Karpas-422 (cell line): ENCODE measurements at places on chromosomes 4 and X. TPM values are rescaled to one million over a fixed set of nuclear protein-coding genes. Genes with fewer than 3 reads are reported as not detected.

Gene TMPRSS11D
- not detected in 2 replicates for total RNA-seq

Gene FRMD7
- not detected in 2 replicates for total RNA-seq

Gene ATXN3L
- not detected in 2 replicates for total RNA-seq

Gene ERAS
- not detected in 2 replicates for total RNA-seq

Gene MSL3
- total RNA-seq = 36.6 and 69.2 TPM in 2 replicates

Gene AMBN
- not detected in 2 replicates for total RNA-seq

Gene DRD5
- not detected in 2 replicates for total RNA-seq

Gene SLC38A5
- total RNA-seq = not detected in 2 replicates

Gene BEND4
- total RNA-seq = not detected in 2 replicates

DNA sequence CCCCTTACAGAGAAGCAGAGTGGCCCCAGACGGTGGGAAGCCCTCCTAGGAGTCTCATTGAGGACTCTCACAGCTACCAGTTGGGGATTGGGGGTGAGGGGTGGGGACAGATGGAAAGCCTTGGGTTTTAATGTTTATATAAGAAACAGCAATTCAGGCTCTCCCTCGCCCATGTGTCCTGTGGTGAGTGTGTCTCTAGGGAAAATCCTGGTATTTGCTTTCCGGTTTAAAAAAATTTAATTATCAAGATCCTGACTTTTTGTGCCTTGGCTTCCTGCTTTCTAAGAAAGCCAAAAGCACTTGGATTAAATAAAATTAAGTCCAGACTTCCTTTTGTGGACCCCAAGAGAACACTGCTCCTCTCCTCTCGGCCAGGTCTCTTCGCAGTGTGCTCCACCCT is 93.8 kb downstream of the SOWAHB start:
- no peak overlapping the region for H3K4me3 ChIP-seq
- no peak for DNase-seq
- H3K4me1 ChIP-seq = no peaks in the 10 kb centered on the region
- no peaks in the 10 kb centered on the region for H3K36me3 ChIP-seq

DNA sequence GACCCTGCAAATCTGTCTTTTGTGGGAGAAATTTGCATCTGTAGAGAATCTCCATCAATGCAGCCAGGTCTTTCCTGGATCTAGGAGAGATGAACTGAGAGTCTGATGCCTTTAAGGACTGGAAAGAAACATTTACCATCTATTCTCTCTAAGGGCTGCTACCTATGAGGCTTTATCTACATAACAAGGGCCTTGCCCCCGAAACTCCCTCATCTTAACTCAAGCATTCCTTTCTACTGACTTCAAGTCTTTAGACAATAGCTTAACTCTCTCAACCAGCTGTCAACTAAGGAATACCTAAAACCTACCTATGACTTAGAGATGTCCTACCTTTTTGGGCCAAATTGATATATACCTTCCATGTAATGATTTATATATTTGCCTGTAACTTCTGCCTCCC is 32.1 kb downstream of the MAGEB17 start:
- H3K27me3 ChIP-seq = no peaks in the 10 kb centered on the region
- H3K4me1 ChIP-seq = no peaks in the 10 kb centered on the region
- no peak overlapping the region for H3K27ac ChIP-seq
- DNase-seq = no peak

DNA sequence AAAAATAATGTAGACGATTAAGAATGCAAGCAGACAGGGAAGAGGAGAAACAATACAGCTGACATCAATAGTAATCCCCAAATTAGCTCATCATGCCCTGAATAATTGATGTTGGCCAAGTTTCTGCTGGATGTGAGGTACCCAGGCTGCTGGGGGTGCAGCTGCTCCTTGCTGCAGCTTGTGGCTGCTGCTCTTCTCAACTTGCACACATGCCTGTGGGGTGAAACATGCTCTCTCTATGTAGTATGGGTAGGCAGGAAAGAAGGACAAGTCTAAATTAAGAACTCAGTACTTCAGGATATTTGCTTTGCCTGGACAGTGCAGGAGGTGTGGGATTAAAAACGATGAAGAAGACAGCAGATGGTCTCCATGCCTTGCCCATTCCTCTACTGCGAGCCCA is 16.7 kb downstream of the EDA2R start:
- H3K4me3 ChIP-seq = no peak overlapping the region
- no peaks in the 10 kb centered on the region for H3K27me3 ChIP-seq
- H3K36me3 ChIP-seq = no peaks in the 10 kb centered on the region
- H3K4me1 ChIP-seq = no peaks in the 10 kb centered on the region

- H3K4me3 ChIP-seq = no peak overlapping the region
- H3K27me3 ChIP-seq = no peaks in the 10 kb centered on the region
- peaks cover 56% of the 10 kb centered on the region for H3K4me1 ChIP-seq
- no peak for DNase-seq
- no peaks in the 10 kb centered on the region for H3K36me3 ChIP-seq
Measured at GRCh38 chrX:19642241-19643109, 127.2 kb upstream of the MAP3K15 start.

GRCh38 chrX:85052636-85053343 is 49.1 kb downstream of the APOOL start:
- H3K4me1 ChIP-seq = peaks cover 30% of the 10 kb centered on the region
- no peaks in the 10 kb centered on the region for H3K36me3 ChIP-seq
- no peak overlapping the region for H3K4me3 ChIP-seq
- no peaks in the 10 kb centered on the region for H3K27me3 ChIP-seq
- peak overlapping the region; percentile 50; the same call in 1 of the 2 replicates for H3K27ac ChIP-seq
- DNase-seq = peak; percentile 72

DNA sequence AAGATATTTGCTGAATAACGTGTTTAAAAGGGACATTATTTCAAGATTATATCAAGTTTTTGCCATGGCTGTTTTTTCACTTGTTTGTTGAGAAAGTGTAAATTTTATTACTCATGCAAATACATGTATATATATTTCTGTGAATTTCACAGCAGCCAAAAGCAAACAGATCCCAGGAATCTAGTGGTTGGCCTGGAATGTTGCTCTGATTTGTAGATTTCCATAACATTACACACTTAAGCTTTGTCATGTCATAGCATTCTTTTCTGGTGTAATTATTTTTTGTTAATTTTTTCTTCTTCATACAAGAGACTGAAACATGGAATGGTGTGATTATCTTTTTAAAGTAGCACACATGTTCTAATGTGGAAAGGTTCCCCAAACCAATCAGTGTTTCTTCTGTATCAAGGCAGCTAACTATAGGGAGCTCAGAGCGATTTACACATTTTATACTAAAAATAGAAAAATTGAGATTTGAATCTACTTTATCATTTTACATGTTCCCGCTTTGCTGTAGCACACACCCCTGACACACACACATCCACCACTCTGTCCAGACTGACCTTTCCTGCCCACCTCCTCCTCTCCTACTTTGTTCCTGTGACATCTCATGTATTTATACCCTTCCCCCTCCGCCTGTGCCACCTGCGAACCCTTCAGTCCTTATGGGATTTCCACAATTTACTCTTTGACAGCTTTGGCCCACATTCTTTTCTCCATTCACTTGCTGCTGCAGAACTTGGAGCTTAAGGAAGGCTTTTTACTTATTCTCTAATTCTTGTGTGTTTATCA is 20.3 kb downstream of the RUFY3 start:
- H3K4me1 ChIP-seq = peaks cover 36% of the 10 kb centered on the region
- H3K27ac ChIP-seq = no peak overlapping the region
- no peaks in the 10 kb centered on the region for H3K27me3 ChIP-seq
- no peaks in the 10 kb centered on the region for H3K36me3 ChIP-seq
- DNase-seq = no peak
- no peak overlapping the region for H3K4me3 ChIP-seq

DNA sequence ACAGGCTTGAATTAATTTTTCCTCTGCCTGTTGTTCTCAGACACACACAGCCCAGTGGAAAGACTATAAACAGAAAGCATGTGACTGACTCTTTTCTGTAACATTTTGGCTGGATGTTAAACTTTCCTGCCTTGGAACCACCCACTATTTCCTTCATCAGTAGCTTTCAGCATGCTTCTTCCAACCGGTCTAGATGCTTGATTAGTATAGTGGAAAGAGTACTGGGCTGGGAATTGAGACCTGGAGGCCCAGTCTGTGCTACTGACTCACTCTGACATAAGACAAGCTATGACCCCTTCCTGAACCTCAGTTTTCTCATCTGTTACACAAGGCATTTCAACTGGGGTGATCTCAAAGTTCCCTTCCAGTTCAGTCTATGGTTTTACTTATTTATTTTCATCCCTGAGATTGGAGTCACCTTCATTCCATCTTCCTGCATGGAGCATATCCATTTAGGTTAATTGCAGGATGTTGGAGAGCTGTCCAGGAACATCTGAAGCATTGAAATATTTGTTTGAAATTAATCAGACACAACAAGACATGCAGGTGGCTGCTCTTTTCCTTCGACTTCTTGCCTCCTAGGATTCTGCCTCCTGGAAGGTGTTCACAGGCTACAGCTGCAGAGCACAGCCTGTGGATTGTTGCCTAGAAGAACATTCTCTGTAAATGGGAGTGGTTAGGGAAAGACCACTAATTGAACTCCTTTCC is 173.4 kb downstream of the RTL9 start:
- H3K4me3 ChIP-seq = no peak overlapping the region
- H3K27me3 ChIP-seq = no peaks in the 10 kb centered on the region
- no peak for DNase-seq
- H3K4me1 ChIP-seq = no peaks in the 10 kb centered on the region
- H3K36me3 ChIP-seq = no peaks in the 10 kb centered on the region

GRCh38 chr4:67204441-67204840 is 340.9 kb downstream of the CENPC start:
- DNase-seq = no peak
- H3K4me1 ChIP-seq = no peaks in the 10 kb centered on the region
- no peaks in the 10 kb centered on the region for H3K36me3 ChIP-seq
- H3K27me3 ChIP-seq = no peaks in the 10 kb centered on the region
- no peak overlapping the region for H3K4me3 ChIP-seq

- H3K4me1 ChIP-seq = no peaks in the 10 kb centered on the region
- H3K27ac ChIP-seq = no peak overlapping the region
- DNase-seq = no peak
- H3K4me3 ChIP-seq = no peak overlapping the region
- H3K36me3 ChIP-seq = no peaks in the 10 kb centered on the region
Measured at GRCh38 chr4:152382057-152382785, 153.7 kb downstream of the FBXW7 start.

GRCh38 chr4:75429208-75429607 is 85.0 kb downstream of the RCHY1 start:
- H3K27ac ChIP-seq = no peak overlapping the region
- H3K36me3 ChIP-seq = no peaks in the 10 kb centered on the region
- peaks cover 18% of the 10 kb centered on the region for H3K4me1 ChIP-seq
- no peak overlapping the region for H3K4me3 ChIP-seq
- H3K27me3 ChIP-seq = no peaks in the 10 kb centered on the region
- DNase-seq = peak; percentile 83

DNA sequence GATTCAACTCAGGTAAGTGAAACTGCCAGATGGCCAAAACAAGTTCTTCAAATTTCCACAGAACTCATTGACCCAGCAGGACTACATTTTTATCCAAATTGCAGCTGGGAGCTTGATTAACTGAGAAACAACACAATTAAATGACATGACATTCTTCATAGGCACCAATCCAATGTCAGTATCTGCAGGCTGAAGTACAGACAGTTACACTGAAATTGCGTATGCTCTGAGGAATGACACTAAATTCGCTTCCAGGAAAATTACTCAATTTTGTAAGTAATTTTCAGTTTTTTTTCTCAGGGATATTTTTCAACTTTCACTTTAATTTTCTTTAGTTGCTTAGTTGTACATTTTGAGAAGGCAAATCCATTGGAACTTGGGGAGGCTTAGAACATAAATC is 4.5 kb downstream of the C1GALT1C1 start:
- no peak for DNase-seq
- H3K27ac ChIP-seq = no peak overlapping the region
- H3K27me3 ChIP-seq = no peaks in the 10 kb centered on the region
- H3K4me1 ChIP-seq = peaks cover 10% of the 10 kb centered on the region
- no peaks in the 10 kb centered on the region for H3K36me3 ChIP-seq
- no peak overlapping the region for H3K4me3 ChIP-seq

- H3K27ac ChIP-seq = no peak overlapping the region
- H3K4me1 ChIP-seq = no peaks in the 10 kb centered on the region
Measured at GRCh38 chrX:25154168-25154567, 138.4 kb upstream of the ARX start.

DNA sequence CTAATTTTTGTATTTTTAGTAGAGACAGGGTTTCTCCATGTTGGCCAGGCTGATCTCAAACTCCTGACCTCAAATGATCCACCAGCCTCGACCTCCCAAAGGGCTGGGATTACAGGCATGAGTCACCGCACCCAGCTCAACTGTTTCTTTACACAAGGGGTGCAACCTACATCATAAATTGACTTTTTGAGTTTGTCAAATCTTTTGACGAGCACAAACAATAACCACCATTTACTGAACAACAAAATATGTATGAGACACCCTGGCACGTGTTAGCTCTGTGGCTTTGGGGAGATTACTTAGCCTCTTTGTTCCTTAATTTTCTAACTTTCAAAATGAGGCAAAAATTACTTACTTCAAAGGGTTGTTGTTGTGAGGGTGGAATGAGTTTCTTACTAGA is 23.5 kb upstream of the SLC34A2 start:
- H3K4me1 ChIP-seq = no peaks in the 10 kb centered on the region
- H3K36me3 ChIP-seq = no peaks in the 10 kb centered on the region
- no peak for DNase-seq
- H3K27me3 ChIP-seq = no peaks in the 10 kb centered on the region
- H3K27ac ChIP-seq = no peak overlapping the region
- no peak overlapping the region for H3K4me3 ChIP-seq

DNA sequence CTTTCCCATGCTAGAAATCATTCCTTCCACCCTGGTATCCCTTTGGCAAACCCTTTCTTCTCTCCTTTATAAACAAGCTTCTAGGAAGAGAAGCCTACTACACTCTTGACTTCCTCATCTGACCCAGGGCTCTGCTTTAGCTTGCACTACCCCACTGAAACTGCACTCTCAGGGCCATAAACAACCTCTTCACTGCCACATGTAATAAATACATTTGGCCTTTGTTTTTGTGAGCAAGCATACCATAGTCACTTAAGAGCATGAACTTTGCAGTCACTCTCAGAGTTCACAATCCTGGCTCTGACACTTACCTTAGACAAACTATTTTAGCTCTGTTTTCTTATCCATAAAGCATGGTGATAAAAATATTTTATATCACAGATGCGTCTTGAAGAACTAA is 50.7 kb upstream of the USP38 start:
- H3K4me1 ChIP-seq = no peaks in the 10 kb centered on the region
- no peaks in the 10 kb centered on the region for H3K27me3 ChIP-seq
- DNase-seq = no peak
- H3K27ac ChIP-seq = no peak overlapping the region
- H3K36me3 ChIP-seq = no peaks in the 10 kb centered on the region

DNA sequence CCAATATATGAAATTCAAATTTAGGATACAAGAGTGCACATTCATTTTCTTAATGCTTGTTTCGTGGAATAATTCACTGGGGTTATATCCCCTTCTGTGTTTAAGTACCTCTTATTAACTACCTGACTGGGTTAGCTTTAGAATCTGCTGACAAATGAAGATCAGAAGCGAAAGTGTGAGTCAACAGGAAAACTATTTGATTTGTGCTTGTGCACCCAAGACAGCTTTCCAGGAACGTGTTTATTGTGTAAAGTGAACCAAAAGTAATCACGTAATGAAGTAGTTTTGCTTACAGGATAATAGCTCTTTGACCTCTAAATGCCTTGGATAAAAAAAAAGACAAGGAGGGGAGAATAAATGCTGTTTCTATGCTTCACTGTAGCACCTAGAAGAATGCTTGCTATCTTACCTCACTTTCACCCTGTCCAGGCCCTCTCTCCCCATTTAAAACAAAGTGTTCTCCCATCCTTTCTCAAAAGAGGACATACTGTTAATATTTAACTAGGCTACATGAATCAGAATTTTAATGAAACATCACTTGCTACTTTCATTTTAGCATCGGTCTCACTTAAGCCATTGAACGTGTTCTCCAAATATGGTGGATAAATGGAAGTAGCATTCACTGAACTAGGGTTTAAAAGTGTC is 141.9 kb downstream of the THOC2 start:
- no peaks in the 10 kb centered on the region for H3K4me1 ChIP-seq
- no peak for DNase-seq
- no peaks in the 10 kb centered on the region for H3K36me3 ChIP-seq
- no peaks in the 10 kb centered on the region for H3K27me3 ChIP-seq
- no peak overlapping the region for H3K27ac ChIP-seq
- H3K4me3 ChIP-seq = no peak overlapping the region
